ENCODE measurements at places on chromosomes 11 and 22.
A peak's percentile ranks its signal among the peaks of the same experiment; 100 is the strongest.

- no peak for DNase-seq
These were observed 272.5 kb downstream of the NTM start for GRCh38 chr11:131642756-131643531.

DNA sequence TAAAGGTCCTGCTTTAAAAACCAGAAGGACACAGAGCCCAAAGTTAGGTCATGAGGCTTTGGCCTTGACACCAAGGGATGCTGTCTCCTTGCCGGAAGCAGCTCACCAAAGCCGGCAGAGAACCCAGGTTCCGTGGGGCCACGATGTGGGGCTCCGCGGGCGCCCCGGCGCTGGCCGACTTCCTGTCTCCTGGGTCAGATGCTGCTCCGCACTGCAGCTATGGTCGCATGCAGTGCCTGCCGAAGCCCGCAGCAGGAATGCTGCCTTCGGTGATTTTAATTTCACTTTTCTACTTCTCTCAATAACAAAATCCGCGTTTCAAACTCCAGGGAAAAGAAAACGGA is 454 bp upstream of the OTUB1 start:
- peak; percentile 42 for DNase-seq

DNA sequence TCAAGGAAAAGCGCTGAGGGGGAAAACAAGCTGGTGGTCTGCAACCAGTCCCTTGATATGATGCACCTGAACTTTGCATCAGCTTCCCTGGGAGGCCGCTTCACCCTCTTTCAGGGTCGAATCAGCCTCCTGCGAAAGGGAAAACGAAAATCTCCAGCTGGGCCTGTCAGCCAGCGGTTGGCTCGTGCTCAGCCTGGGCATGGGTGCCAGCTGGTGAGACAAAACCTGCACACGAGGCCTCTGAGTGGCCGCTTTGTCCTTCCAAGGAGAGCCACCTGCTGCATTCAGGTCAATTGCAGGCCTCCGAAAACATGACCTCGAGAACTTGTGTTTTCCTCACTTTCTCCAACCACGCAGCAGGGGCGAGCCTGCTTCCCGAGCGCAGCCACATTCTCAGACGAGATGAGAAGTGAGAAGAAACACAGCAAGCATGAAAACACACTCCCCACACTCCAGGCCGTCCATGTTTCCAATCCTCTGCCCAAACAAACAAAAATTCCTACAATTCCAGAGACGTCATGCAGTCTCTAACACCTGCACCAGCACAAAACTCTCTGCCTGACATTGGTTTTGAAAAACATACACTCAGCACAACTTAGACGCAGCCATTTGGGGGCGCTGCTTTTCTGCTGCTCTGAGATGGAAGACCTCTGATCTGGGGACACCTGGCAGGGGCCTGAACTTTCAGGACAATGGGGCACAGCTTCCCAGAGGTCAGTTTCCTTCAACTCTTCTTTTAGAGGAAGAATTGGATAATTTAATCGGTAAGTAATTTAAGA is 77.1 kb downstream of the DHCR7 start:
- no peak for DNase-seq

GRCh38 chr11:82003671-82004515 is 729.8 kb downstream of the FAM181B start:
- DNase-seq: no peak

DNA sequence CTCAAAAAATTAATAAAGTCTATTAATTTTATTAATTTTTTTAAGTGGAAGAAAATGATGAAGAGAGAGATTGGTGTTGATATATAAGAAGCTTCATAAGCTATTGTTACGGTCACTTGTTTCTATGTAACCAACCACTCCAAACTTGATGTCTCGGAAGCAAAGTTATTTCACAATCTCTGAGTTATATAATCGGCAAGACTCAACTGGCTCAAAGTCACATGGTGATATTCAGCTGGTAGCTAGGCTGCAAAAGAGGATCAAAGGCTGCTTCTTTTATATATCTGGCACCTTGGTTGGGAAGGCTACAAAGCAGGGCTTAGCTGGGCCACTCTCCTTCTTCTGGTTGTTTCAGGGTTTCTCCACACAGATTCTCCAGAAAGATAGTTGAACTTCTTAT is 245.1 kb upstream of the ARHGAP42 start:
- DNase-seq: no peak

DNA sequence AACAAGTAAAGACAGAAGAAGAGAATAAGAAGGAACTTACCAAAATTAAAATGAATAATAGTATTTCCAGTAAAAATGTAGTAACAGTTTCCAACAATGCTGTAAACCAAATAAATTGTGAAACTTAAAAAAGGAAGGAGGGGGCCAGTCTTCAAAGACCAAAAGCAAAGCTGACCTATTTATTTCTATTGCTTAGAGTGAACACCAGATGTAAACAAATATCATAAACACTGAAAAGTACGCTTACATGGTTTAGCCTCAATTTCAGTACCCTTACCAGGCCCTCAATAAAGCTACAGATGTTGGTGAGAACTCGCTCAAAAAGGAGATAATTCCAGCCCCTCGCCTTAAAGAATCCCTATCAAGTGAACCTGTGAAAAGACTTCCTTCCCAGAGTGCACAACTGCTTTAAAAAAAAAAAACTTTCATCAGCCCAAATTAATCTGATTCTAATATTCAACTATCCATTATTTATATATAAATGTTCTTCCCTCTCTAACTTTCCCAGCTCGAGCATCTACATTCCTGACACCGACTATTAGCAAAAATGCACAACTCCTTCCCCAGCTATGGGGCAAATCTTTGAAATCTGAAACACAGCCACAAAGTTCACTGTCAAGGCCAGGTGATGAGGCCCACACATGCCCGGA is 2.4 kb downstream of the PHF21A start:
- DNase-seq: no peak

DNA sequence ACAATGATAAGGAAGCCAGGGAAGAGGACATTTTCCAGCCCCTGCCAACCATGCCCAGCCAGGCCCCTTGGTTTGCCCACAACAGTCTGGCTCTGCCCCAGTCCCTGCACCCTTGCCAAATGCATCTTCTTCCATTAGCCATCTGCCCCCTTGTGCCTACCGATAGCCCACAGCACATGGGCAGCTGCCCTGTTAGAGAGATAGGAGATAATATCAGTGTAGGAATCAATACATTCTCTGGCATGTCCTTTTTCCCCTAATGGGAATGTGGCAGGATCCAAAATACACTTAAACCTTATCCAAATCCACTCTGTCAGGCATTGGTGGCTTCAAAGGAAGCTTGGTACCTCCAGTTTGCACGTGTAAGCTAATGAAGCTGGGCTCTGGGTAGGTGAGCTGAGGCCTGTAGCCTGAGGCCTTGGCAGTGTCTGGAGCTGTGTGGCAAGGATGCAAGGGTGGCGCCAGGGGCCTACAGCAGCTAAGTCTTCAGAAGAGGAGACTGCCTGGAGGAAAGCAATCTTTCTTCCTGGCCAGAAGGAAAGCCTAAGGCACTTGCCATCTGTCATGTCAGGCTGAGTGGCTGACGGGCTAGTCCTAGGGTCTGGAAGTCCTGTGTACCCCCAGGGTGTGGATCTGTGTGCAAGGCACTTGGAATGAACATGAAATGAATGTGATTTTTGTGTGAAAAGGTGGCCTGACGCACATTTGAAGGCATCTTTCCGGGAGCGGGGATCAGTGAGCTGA is 164.2 kb upstream of the TBCEL start:
- DNase-seq: no peak

DNA sequence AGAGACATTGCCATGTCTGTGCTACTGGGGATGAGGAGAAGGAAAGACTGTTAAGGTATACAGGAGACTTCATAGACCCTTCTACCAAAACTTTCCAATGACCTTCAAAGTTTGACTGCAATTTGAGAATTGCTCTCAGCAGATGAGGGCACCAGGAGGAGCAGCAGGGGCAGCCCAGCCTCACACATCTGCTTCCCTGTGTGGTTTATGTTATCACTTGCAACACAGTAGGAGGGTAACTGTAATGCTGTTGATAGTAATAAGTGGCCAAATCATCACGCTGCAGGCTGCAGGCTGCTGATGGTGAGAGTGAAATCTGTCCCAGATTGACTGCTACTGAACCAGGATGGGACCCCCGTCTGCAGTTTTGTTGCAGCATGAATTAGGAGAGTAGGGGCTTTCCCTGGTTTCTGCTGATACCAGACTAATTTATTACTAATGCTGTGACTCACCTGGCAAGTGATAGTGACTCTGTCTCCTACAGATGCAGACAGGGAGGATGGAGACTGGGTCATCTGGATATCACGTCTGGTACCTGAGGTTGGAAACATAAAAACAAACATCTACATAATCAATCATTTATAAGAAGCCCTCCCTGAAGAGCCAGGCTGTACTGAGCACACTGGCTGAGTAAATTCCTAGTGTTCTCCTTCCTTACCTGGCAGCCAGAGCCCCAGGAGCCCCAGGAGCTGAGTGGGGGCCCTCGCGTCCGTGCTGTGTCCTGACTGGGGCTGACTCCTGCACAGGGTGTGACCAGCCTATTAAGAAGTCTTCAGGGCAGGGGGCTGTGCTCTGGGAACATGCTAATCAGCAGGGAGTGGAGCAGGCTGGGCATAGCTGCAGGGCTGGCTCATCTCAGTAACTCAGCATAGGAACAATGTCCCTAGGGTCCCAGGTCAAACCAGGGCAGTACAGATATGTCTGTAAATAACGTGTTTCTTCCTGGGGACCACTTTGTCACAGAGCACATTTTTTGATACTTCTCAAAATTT is 74.4 kb downstream of the GAB4 start:
- no peak for DNase-seq

DNA sequence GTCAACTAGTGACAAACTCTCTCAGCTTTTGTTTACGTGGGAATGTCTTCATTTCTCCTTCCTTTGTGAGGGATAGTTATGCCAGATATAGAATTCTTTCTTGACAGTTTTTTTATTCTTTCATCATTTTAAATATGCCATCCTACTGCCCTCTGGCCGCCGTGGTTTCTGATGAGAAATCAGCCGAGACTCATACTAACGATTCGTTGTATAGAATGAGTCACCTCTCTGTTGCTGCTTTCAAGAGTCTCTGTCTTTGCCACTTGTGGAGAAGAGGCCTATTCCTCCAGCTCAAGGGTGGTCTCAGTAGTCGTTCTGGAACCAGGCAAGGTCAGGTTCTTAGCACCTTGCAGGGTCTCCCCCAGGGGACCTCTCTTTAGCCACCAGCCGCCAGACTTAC is 8.0 kb downstream of the MYO7A start:
- no peak for DNase-seq

DNA sequence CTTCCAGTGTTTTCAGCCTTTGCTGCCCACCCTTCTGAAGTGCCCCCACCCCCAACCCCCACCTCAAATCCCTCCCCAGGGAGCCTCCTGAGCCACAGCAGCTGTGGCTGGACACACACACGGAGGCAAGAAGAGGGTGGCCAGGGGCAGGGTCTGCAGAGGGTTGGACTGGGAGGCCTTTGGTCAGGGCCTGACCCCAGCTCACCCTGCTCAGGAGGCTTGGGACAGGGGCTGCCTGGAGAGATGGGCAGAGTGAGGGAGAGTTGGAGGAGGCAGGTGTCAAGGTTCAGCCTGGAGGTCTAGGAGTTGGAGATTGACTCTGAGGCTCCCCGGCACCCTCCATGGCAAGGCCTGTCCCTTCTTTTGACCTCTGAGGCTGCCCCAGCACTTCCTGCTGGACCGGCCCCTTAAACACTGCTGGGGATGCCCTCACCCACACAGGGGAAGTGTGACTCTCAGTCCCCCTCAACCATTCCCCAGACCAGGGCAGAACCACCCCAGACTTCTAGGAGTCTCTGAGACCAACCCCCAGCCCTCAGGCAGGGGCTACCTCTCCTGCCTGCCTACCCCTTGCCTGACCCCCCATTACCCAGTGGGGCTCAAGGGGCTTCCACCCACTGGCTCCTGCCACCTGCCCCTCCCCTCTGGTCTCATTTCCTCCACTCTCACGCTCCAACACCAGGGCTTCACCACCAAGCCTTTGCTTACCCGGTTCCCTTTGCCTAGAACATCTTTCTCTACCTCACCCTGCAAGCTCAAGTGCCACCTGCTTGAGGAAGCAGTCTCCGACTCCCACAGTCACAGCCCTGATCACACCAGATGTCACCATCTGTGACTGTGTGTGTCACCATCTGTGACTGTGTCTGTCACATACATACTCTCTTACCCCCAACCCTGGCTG is 8.6 kb downstream of the ARAP1 start:
- DNase-seq: no peak

DNA sequence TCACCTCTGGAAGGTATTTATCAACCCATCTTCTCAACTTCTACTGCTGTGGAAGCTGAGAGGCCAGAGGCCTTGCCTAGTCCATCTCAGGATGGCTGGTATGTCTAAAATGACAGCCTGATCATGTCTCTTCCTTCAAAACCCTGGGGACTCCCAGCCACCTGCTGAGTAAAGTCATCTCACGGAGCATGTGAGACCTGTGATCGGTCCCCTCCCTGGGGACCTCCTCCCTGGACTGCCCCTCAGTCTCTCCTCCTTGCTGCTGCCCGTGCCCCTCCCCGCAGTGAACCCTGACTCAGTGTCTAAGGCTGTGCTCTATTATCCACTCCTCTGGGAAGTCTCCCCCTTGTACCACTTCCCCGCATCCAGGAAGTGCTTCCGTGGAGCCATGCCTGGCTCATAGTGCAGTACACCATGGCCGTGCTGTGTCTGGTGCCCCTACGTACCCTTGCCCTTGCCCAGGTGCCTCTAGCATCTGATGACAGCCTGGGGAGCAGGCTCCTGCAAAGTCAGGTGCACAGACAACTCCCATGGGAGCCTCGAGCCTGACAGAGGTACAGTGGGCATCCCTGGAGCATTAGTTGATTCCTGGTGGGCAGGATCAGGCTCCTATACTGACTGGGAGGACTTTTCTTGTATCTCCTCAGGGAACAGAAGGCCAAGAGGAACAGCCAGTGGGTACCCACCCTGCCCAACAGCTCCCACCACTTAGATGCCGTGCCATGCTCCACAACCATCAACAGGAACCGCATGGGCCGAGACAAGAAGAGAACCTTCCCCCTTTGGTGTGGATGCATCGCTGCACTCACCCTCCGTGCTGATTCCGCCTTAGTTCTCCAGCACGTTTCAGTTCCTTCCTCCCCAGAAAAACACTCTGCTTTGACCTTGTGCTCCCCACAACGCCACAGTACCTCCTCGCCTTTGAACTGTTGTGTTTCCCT is 13.8 kb downstream of the SMARCB1 start:
- DNase-seq: no peak

DNA sequence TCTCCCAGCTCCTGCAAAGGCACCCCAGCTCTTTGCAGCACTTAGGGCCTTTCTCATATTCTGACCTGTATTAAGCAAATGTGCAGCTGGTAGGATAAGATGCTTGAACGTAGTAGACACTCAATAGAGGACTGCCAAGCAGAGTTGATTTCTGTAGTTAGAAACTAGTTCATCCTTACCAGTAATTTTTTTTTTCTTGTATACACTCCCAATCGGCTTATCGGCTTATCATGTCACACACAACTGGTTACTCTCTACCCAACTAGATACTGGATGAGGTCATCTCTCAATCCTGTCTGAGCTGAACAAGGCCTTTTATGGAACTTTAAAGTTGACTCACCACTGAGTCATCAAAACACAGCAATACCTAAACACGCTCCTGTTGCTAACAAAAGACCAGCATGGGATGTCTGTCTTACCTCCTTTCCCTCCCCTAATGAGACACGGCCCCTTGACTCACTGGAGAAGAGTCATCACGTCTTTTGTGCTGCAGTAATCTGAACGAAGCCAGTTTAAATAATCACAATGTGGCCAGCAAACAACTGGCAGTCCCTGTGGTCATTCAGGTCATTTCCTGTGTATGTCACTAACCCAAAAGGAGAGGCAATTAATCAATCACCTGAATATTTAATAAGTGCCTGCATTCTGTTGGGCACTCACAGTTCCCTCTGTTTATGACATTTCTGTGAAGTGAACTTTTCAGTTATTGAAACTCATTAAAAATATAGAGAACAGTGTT is 7.5 kb upstream of the WEE1 start:
- no peak for DNase-seq

GRCh38 chr11:127493330-127494022 is 492.9 kb upstream of the KIRREL3 start:
- DNase-seq: no peak
